Hepatocyte (in vitro differentiated cells): ENCODE measurements at places on chromosomes 6 and 20.

DNA sequence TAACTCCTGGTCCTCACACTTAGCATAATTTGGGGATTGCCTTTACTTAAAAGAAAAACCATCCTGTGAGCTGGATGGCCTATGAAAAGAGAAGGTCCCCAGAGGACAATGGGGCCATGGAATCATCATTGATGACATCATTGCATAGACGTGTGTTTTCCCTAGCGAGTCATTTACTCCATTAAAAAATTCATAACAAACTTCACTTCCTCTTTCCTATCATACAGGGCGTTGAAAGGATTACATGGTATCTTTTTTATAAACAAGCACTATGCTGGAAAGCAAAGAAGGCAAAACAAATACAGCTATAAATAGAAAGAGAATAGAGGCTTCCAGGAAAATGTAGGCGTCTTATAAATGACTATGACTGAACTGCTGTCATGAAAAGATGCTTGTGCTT, 11.3 kb upstream of the COL12A1 start:
- DNase-seq: no peak

- no peak for DNase-seq
Observed at GRCh38 chr6:137862419-137863090, 4.5 kb upstream of the TNFAIP3 start.

GRCh38 chr6:118562959-118563358, 14.9 kb downstream of the PLN start:
- DNase-seq: no peak

GRCh38 chr6:135750081-135750480, 101.4 kb upstream of the PDE7B start:
- no peak for DNase-seq

- peak; percentile 13 for DNase-seq
Observed at GRCh38 chr6:46263707-46264086, 92.9 kb upstream of the ENPP5 start.

GRCh38 chr6:143821359-143821758, 21.8 kb upstream of the LTV1 start:
- DNase-seq: no peak

DNA sequence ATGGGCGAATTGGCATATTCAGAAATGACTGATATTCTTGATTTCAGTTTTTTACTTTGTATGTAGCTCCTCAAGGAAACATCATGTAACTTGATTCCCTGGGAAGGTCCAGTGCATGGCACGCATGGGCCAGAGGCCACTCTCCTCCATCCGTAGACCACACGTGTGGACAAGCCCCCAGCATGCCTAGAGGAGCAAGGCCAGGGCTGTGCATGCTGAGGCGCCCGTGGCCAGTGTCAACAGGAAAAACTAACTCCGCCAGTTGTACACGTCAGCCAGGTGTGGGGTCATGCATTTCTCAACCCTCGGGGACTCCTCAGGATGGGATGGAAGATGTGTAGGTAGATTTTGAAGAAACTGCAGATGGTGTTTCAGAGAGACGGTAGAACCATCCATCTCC, 37.8 kb upstream of the CD93 start:
- no peak for DNase-seq

DNA sequence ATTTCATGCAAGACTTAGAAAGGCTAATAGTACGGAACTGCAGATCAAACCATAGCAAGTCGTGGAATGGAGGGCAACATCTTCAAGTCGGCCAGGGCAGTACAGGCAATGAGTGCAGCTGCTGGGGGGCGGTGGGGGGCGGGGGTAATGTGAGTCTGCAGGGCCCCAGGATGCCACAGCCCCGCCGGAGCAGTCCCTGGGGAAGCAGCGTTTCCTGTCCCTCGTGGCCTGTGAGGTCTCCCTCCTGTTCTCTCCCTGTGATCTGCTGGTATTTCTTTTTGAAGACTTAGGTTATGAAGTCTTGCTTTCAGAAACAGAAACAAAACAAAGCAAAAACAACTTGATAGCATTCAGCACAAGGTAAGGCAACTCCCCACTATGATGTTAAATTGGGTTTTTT, 351.9 kb downstream of the FOXA2 start:
- DNase-seq: no peak

- peak; percentile 32 for DNase-seq
Observed at GRCh38 chr20:22794200-22794599, 209.8 kb upstream of the FOXA2 start.

DNA sequence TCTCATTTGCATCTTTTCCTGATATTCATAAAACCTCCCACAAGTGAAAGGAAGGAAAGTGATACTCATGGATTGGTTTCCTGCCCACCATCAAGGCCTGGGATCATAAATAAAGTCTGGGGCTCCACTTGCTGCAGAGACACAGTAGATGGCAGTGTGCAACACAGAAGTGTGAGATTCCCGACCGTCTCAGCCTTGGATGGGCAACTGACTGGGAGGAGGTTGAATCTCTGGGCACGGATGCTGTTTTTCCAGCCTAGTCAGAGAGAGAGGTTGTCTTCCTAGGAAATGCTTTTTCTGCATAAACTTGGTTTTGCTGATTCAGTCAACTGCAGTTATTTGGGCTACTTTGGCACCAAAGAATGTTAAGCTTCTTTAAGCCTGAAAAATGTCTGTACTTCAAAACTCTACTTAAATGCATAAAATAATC, 9.9 kb upstream of the RFPL4B start:
- DNase-seq: peak; percentile 86

DNA sequence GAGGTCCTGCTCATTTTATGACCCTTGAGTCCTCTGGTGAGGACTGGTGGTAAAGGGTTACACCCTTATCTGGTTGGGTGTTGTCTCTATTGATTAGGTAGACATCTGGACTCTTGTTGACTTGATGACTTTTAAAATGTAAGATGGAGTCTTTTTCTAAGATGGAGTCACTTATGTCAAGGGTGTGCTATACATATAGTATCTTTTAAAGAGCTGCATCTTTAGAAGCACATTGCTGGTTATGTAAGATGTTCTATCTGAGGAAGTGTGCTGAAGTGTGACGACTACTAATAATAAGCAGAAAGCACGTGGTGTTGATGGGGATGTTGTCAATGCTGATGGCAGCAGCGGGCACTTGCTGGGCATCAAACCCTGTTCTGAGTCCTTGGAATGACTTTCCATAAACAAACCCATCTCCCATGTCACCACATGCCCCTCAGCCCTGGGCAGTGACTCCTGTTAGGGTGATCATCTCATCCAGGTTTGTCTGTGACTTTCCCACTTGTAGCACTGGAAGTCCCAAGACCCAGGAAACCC, 229.6 kb downstream of the EYA2 start:
- no peak for DNase-seq

DNA sequence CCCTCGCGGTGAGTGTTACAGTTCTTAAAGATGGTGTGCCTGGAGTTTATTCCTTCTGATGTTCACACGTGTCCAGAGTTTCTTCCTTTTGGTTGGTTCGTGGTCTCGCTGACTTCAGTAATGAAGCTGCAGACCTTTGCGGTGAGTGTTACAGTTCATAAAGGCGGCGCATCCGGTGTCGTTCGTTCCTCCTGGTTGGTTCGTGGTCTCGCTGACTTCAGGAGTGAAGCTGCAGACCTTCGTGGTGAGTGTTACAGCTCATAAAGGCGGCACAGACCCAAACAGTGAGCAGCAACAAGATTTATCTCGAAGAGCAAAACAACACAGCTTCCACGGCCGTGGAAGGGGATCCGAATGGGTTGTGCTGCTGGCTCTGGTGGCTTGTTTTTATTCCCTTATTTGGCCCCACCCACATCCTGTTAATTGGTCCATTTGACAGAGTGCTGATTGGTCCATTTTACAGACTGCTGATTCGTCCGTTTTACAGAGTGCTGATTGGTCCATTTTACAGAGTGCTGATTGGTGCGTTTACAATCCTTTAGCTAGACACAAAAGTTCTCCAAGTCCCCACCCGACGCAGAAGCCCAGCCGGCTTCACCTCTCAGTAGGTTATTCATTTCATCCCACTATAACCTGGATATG, 48.2 kb upstream of the ARG1 start:
- DNase-seq: no peak
